Sigmoid colon (tissue), 7 donors: ENCODE measurements at places on chromosomes 16 and 17.

DNA sequence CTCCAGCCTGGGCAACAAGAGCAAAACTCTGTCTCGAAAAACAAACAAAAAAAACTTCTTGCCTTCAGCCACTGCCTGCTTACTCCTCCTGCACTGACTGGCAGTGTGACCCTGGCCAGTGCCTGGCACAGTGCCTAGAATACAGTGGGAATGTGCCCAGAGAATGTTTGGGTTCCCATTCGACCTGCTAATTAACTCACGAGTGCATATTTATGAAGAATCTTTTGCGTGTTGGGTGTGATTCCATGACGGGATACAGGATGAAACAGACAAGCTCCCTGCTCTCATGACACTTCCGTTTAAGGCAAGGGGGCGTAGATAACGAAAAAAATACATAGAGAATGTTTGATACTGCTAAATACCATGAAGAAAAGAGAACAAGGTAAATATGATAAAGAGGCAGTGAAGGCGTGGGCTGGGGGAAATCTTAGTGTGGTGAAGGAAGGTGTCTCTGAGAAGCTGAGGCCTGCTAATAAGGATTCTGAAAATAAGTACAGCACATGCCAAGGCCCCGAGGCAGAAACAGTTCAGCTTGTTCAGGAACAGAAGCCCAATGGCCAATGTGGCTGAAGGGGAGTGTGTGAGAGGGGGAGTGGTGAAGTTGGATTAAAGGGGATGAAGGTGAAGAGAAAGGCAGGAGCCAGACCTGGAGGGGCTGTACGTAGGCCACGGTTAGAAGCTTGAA, 4.3 kb downstream of the ABI3 start:
- DNase-seq: no peak

- DNase-seq: no peak
These were observed 41.5 kb downstream of the TOM1L2 start for GRCh38 chr17:17930674-17931073.

- DNase-seq: peak; percentile 62
These were observed 59.8 kb downstream of the DNAH17 start for GRCh38 chr17:78517421-78517820.

GRCh38 chr17:79874329-79874981, 35.2 kb upstream of the CBX4 start:
- no peak for DNase-seq

- no peak for DNase-seq
These were observed 224.4 kb upstream of the CACNG5 start for GRCh38 chr17:66610361-66611133.

GRCh38 chr16:56864960-56865359, at the start of gene SLC12A3:
SLC12A3 (plus strand) TSS chr16:56865207; CDS start chr16:56865236, 29 bp downstream.
- DNase-seq: no peak

- no peak for DNase-seq
These were observed 91.1 kb downstream of the SSH2 start for GRCh38 chr17:29838961-29839360.

GRCh38 chr16:11302977-11303376, 21.8 kb upstream of the PRM1 start:
- no peak for DNase-seq
